ENCODE measurements at places on chromosomes 6 and 20.

DNA sequence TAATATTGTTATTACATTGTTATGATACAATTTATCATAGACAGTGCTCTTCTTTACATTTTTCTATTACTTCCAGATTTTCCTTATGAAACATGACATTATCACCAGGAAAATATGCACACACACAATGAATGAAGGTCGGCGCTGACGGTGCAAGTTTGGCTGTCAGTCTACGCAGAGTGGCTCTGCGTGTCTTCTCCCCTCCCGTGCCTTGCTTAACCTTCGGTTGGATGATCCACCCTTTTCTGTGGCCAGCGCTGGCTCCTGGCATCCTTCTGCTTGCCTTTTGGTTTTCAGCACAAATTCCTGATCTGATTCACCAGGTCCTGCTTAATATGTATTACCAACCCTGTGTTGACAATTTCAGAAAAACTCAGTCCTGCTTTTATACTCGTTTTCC, 157.4 kb downstream of the TSHZ2 start:
- DNase-seq, result no peak

- DNase-seq, result no peak
These were observed 15.1 kb downstream of the ACSS1 start for GRCh38 chr20:25042531-25043498.

DNA sequence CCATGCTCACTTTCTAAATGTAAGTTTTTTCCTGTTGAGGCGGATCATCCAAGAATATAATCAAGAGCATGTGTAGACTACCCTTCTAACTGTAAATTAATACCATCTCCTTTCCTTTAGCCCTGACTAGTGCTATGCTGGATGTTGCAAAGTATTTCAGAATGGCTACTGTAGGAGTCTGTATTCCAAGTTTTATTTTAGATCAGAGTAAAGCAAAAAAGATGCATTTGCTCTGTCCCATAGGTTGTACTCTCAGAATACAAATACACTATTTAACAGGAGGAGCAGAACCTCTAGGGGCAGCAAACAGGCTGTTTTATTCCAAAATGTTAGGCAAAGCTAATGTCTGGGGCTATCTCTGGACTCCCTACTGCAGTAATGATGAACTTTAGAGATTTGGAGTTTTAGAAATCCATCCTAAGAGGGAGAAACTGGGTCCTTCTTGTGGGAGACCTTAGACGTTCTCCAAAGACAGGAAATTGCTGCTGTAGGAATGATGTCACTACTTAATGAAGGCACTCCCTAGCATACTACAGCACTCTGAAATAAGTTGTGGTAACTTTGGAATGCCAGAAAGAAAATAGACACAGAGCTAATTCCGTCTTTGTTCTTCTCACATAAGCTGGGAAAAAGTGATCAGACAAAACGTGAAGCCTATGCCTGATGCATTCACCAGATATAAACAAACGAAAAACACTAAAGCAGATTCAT, 392.4 kb upstream of the HS3ST5 start:
- DNase-seq, result no peak

DNA sequence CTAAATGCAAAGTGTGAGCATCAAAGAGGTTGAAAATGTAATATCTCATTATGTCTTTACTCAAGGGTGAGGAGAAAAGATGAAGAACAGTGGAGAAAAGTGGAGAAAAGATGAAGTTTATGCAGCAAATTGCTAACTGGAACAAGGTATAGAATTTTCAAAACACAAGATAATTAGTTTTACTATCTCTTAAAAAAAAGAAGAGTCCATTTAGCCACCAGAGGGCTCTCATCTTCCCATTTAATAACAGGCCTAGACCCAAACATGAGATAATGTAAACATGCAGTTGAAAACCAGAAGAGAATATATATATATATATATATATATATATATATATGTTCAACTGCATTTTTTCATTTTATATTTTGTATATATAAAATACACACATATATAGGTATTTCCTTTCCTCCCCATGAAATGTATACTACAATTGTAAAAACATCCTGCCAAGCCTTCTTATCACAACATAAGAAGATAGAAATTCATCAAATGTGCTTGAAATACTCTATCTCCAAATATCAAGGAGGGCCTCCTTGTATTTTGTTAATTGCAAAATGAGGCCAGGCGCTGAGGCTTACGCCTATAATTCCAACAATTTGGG, 78.4 kb downstream of the ADTRP start:
- peak; percentile 77 for DNase-seq

- no peak for DNase-seq
These were observed 143.2 kb upstream of the TENT5A start for GRCh38 chr6:81895511-81896185.

Measured in DMS53 (cell line).